ENCODE measurements at places on chromosomes 13 and 19.

- no peak for DNase-seq
Measured at GRCh38 chr13:37319031-37319443, 213.6 kb upstream of the CSNK1A1L start.

DNA sequence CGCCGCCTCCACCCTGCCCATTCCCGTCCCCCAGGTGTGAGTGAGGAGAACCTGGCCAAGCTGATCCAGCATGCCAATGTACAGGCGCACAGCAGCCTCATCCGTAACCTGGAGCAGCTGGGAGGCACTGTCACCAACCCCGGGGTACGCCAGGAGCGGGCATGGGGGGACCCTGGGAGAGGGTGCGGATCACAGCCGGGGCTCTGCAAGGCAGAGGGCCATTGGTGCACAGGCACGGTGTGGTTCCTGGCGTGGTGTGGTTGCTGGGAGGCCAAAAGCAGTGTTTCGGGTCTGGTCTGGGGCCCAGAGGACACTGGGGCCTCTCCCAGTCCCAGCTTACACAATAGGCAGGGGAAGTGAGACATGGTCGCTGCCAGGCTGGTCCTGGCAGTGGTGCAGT, 8.3 kb downstream of the STXBP2 start:
- no peak for DNase-seq

GRCh38 chr13:97758317-97758716, 195.2 kb upstream of the IPO5 start:
- no peak for DNase-seq

DNA sequence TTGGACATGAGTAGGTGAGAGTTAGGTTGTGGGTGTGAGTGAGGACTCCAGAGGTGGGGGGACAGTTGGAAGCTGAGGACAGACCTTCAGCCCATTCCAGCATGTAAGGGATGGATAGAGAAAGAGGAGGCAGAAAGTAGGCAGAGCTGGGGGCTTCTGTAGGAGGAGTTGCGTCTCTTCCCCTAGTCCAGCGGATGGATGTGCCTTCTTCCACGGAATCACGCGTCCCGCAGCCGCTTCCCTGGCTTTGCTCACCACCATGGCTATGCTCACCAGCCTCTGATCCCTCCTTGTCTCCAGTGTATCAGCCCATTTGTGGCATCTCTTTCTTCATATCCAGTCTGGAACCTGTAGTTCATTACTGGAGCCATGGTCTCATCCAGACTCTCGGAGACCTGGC, 5.6 kb downstream of the UBAC2 start:
- no peak for DNase-seq

DNA sequence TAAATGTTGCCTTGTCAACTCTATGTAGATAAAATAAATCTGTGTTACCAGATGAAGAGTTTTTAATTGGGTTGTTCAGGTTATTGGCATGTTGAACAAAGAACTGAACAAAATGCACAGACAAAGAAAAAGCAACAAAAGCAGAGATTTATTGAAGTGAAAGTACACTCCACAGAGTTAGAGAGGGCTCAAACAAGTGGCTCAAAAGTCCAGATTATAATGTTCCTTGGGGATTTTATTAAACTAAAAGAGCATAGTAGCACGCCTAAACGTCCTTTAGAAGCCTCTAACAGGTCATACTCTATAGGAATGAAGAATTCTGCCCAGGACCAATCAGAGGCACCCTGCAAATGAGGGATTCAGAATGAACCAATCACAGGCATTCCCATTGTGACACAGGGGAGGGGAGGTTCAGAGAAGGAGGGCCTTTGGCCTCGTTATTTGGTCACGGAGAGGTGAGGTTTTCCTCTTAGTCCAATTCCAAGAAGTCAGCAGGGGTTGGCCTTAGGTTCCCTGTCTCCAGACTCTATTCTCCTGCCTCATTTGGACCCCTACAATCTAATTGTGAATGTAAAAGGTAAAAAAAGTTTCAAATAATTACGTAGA, 12.8 kb downstream of the PSMC4 start:
- no peak for DNase-seq

DNA sequence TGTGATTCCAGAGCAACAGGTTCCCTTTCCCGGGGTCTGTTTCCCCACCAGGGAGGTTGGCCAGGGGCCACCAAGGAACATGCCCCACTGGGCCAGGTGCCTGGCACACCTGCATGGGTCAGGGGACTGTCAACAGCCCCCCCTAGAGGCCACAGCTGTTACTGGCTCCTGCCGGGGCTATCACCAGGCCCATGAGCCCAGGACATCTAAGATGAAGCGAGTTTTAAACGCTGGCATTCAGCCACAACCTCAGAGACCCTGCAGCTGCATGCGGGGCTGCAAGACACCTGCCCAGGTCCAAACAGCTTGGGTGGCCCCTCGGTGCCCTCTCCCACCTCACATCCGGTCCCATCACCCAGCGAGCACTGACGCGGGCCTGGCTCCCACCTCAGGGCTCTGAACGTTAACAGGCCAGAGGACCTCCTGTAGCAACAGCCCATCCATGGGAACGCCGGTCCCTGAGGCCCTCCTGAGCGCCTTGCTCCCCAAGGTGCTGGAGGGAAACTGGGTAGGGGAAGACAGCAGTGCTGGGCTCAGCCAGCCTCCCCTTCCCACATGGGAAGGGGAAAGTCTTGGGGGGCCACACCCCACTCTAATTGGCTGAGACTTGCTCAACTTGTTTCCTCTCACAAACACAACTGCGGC, 12.0 kb downstream of the KHSRP start:
- DNase-seq = no peak

DNA sequence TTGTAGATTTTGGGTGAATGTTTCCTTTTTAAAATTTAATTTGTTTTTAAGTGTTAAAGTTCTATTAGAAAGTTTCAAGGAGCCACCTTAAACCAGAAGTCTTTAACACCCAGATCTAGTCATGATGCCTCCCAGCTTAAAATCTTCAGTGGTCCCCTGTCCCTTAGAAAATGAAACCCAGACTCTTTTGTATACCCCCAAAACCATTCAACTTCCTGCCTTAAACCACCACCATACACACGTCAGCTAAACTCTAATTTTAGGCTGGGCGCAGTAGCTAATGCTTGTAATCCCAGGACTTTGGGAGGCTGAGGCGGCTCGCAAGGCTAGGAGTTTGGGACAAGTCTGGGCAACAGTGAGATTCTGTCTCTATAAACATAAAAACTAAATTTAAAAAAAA, 37.9 kb downstream of the N4BP2L1 start:
- no peak for DNase-seq

DNA sequence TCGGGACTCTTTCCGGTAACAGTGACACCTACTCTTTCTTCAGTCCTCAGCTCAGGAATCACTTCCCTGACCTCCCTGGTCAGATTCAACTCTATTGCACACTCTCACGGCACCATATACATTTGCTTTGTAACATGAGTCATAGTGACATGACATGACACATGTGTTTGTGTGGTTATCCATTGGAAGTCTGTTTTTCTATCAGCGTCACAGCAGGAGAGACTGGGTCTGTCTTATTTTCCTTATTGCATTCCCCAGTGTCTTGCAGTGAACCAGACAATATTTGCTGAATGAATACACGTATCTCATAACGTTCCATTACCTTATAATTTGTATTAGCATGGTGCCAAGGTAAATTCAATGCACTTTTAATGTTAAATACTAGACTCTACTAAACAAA, 102.0 kb downstream of the DCLK1 start:
- no peak for DNase-seq

DNA sequence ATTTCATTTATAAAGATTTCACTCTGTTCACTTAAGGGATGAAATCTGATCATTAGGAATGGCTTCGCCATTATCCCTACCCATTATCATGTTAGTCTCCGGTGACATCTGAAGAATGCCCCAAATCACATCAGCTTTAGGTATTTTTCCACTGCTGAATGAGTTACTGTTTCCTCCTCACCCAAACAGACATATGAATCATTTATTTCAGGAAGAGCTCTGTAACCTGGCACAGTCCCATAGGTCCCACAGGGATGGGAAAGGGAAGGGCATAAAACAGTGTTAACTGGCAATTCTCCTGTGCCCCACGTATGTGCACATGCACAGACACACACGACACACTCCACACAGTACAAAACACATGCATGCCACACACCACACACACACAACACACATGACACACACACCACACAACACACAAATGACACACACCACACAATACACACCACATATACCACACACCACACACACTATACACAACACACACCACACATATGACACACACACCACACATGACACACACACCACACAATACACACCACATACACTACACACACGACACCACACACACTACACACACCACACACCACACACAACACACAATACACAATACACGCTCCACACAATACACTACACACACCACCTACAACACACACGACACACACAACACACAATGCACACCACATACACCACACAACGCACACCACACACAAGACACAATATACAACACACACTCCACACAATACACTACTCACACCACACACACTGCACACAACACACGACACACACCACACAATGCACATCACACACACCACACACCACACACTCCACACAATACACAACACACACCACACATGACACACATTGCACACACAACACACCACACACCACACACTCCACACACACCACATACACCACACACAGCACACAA, 15.4 kb downstream of the TMEM255B start:
- no peak for DNase-seq

GRCh38 chr19:52351512-52351911, 15.5 kb downstream of the ZNF610 start:
- no peak for DNase-seq

- no peak for DNase-seq
Measured at GRCh38 chr19:41991025-41991424, 3.0 kb downstream of the ATP1A3 start.

GRCh38 chr13:28822151-28822550, 2.0 kb downstream of the MTUS2 start:
- DNase-seq = no peak

DNA sequence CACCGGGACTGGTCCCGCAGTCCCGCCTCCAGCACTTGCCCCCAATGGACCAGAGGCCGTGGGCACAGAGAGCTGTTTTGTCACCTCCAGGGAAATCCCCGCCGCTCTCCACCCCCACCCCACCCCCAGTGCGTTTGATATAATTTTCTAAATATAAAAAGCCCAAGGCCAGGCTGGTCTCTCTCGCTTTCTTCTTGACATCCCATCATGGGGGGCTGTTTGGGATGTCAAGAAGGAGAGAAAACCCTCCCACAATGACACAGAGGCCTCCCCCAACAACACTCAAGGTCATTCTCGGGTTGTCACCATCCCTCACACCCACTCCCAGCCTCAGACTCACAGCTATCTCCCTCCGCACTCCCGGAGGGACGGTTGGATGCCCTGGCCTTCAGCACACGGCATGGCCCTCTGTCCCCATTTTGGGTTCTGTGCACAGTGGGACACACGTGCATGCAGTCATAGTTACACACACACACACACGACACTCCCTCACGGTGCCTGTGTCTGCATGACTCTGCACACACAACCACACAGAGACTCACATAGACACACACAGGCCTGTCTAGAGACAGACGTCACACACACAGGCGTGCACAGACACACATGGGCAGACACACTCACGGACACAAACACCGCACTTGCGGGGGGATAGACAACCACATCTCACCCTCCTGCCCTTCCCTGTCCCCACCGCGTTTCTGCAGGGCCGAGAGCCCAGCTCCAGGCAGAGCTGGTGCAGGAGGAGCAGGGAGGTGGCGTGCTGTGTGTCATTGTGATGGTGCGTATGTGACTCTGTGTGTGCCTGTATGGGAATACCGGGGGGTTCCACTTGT, 4.8 kb upstream of the NFIC start:
- DNase-seq = no peak

GRCh38 chr19:17402982-17403855, 2.2 kb downstream of the BST2 start:
- no peak for DNase-seq

- DNase-seq = peak; percentile 45
Measured at GRCh38 chr19:9205501-9206113, 13.8 kb downstream of the OR7D4 start.

DNA sequence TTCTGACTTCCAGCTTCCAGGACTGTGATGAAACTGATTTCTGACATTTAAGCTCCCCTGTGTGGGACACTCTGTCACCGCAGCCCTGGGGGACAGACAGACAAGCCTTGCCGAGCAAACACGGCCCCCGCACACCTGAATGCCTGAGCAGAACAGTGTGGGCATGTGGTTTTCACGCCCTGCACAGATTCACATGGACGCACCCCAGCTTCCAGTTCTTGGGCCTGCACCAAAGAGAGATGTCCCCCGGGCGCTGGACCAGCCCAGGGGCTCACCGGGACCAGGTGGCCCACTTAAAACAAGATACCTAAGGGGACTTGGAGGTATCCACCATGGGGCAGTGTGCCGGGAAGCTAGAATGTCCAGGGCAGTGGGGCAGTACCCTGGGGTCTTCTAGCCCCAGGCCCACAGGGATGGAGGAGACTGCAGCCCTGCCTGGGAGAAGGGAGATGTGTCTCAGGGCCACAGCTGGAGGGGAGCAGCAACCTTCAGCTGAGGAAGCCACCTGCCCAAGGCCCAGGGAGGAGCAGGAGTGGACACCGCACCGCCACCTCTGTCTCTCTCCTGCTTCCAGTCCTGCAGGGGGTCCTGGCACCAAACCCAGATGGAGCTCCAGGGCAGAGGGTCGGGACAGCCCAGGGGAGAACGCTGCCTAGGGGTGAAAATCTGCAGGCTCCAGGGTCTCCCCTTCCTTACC, 50.5 kb downstream of the SOX1 start:
- no peak for DNase-seq

DNA sequence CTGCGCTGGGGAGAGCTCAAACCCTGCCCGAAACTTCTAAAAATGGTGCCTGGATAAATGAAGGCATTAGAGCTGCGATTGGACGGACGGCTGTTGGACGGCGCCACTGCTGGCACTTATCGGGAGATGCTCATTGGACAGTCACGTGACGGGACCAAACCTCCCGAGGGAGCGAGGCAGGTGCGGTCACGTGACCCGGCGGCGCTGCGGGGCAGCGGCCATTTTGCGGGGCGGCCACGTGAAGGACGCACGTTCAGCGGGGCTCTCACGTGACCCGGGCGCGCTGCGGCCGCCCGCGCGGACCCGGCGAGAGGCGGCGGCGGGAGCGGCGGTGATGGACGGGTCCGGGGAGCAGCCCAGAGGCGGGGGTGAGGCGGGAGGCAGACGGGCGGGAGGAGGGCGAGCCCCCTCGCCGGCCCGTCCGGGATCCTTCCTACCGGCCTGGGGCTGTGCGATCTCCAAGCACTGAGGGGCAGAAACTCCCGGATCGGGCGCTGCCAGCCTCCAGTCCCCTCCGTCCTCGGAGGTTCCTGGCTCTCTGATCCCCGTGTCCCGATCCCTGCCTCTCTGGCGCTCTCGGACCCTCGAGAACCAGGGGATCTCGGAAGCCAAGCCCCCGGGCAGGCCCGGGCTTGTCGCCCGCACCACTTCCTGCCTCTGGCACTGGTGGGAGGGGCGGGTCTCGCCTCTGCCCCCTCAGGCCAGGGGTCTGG, at the start of gene BAX:
BAX (plus strand) TSS at position 281 of the 713 bp plus-strand sequence; CDS start at position 335, 54 bp downstream.
- peak; percentile 88 for DNase-seq
